ENCODE measurements at places on chromosomes 5 and 9.

- no peak for DNase-seq
- H3K27ac ChIP-seq = no peak overlapping the region
- H3K4me1 ChIP-seq = no peaks in the 10 kb centered on the region
- no peaks in the 10 kb centered on the region for H3K36me3 ChIP-seq
These were observed 31.1 kb upstream of the GRXCR2 start for GRCh38 chr5:145903867-145904266.

GRCh38 chr5:150583541-150584225, 56.8 kb upstream of the SYNPO start:
- H3K27ac ChIP-seq = no peak overlapping the region
- H3K4me3 ChIP-seq = no peak overlapping the region
- no peaks in the 10 kb centered on the region for H3K4me1 ChIP-seq

DNA sequence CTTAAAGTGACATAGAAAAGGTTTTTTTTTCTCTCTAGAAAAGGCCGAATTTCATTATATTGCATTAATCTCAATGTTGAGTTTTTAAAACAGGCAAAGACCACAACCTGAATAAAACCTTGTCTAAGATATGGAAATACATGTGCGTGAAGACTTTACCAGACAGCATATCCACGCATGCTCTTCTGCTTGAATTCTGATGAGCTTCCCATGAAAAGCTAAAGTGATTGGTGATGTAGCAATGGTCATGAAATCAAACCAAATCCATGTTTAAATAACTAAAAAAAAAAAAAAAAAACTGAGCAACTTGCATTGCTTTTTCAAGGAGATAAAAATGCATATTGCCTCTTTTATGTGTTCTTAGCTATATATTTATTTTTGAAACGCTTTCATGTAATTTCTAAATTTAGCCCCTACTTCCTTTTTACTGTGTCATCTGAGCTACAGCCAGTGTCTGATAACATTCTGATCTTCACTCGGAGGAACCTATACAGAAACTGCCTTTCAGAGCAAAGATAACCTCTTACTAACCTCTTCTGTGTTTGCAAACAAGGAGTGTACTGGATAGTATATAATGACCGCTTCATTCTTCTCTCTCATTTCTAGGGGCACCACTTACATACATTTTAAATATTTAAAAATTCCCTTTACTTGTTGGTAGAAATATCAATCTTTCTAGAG, 179.1 kb upstream of the GNA14 start:
- peaks cover 14% of the 10 kb centered on the region for H3K4me1 ChIP-seq
- no peak overlapping the region for H3K4me3 ChIP-seq
- H3K36me3 ChIP-seq = peaks cover 7% of the 10 kb centered on the region
- DNase-seq = no peak
- peak overlapping the region; percentile 27 for H3K27ac ChIP-seq

DNA sequence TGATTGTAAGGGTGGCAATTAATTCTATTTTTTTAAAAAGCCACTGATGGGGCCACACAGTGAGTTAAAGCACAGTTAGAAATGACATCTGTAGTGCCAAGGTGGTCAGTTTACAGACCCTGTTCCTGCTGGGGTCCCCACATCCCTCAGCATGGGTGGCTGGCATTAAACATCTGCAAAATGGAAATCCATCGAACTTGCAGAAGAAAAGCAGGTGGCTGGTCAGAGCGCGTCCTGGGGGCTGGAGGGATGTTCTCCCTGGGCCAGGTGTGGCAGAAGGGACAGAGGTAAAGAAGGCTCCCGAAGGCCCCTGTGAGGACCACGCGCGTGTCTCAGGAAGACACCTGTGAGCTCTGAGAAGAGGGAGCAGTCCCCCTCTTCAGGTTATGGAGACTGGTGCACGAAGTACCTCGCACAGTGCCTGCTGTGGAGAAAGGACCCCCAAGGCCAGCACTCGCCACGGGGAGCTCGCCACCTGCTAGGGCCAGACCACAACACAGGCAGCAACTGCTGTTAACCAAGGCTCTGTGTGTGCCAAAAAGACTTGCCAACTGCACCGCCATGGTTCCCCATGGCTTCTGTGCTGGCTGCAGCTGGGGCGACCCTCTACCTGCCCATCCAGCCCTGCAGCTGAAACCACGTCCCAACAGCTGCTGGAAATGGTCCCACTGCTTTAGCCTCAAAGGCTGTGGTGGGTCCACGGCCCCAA, 65.2 kb downstream of the RASGEF1C start:
- H3K27me3 ChIP-seq = peaks cover 21% of the 10 kb centered on the region
- no peaks in the 10 kb centered on the region for H3K4me1 ChIP-seq
- H3K36me3 ChIP-seq = no peaks in the 10 kb centered on the region
- DNase-seq = no peak
- H3K4me3 ChIP-seq = no peak overlapping the region

- H3K4me1 ChIP-seq = peaks cover 13% of the 10 kb centered on the region
- peak overlapping the region; percentile 41 for H3K4me3 ChIP-seq
- peak overlapping the region; percentile 82 for H3K27ac ChIP-seq
- no peaks in the 10 kb centered on the region for H3K36me3 ChIP-seq
- DNase-seq = no peak
These were observed 199.9 kb upstream of the CDKN2B start for GRCh38 chr9:22208846-22209585.

DNA sequence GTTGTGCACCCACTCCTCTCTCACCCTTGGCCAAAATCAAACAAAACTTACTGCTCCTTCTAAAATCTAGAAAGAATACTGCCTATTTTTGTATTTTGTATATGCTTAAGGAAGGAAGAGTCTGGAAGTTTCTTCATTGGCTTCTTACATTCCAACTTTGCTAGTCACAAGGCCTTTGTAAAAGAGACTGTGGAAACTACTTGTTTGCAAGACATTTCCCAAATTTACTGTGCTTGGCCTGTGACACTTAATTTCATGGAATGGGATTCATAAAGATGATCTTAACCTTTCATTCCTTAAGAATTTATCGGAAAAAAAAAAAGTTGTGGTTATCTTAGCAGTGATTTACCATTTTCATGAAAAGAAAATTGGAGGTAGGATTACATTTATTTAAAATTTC, 208.9 kb downstream of the VPS13A start:
- no peak overlapping the region for H3K27ac ChIP-seq
- H3K4me1 ChIP-seq = no peaks in the 10 kb centered on the region
- H3K27me3 ChIP-seq = no peaks in the 10 kb centered on the region
- no peak overlapping the region for H3K4me3 ChIP-seq

- no peak overlapping the region for H3K4me3 ChIP-seq
- H3K4me1 ChIP-seq = no peaks in the 10 kb centered on the region
- H3K27me3 ChIP-seq = peaks cover 9% of the 10 kb centered on the region
- no peak overlapping the region for H3K27ac ChIP-seq
These were observed 15.5 kb downstream of the ENC1 start for GRCh38 chr5:74624931-74625505.

All from activated CD4-positive, alpha-beta T cell treated with anti-CD3 and anti-CD28 coated beads, Interleukin-2, amount 10 ng/mL, durations not matched to agents 7 days and 5 days (primary cell).